DMS153 (cell line): ENCODE measurements at places on chromosomes 5 and 9.

GRCh38 chr9:111272581-111272980, 57.4 kb downstream of the OR2K2 start:
- DNase-seq: no peak

GRCh38 chr9:116661037-116661954, 25.8 kb upstream of the TRIM32 start:
- DNase-seq: peak; percentile 52

DNA sequence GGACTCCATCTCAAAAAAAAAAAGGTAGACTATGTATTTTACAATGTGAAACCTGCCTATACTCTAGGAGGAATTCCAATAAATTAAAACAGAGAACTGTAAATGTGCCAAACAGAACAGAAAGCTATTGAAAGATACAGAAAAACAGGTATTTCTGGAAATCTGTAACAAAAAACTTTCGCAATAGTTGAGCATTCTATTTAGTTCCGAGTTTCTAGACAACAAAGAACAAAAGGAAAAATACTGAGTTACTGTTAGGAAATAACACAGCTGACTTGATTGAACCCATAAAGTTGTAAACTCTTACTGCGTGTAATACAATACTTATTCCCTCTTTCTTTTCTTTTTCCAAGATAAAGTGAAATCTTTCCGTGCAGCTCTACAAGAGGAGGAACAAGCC, 18.6 kb downstream of the DIMT1 start:
- DNase-seq: no peak

- no peak for DNase-seq
Observed at GRCh38 chr9:117952581-117952980, 248.4 kb downstream of the TLR4 start.
